ENCODE measurements at places on chromosomes 12 and 14.

DNA sequence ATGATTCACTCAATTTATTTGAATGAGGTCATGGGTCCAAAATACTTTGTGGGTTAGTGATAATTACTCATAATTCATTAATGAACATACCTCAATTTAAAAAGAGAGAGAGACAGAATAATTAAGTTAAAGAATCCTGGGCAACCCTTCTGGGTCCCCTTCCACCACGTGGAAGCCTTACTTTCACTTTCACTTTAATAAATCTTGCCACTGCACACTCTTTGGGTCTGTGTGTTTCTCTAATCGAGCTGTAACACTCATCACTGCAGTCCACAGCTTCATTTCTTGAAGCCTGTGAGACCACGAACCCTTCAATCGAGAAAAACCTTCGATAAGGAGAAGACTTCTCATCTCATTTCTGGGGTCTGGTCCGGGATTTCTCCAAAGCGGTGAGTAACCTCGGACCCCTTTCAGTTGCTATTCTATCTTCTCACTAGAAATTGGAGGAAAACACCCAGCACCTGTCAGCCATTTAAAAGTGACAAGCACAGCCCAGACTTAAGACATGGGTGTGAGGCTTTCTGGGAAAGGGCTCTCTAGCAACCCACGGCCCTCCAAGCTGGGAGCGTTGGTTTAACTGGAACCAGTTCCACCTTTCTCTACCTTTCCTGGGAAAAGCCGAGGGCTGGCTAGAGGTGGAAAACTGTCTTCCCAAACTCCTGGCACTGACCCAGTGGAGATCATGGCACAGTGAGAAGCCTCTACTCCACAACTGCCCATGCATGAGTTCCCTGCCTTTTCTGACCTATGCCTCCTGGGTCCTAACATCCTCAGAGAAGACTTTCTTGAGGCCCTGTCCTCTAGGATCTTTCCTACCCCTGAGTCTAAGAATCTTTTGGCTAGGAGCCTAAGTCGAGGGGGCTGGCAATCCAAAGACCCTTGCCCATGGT, 148.8 kb upstream of the ATF7IP start:
- DNase-seq: no peak

- no peak for DNase-seq
Measured at GRCh38 chr12:109512608-109513007, 35.2 kb downstream of the UBE3B start.

- DNase-seq: no peak
Measured at GRCh38 chr14:71415404-71415690, 508.1 kb downstream of the PCNX1 start.

DNA sequence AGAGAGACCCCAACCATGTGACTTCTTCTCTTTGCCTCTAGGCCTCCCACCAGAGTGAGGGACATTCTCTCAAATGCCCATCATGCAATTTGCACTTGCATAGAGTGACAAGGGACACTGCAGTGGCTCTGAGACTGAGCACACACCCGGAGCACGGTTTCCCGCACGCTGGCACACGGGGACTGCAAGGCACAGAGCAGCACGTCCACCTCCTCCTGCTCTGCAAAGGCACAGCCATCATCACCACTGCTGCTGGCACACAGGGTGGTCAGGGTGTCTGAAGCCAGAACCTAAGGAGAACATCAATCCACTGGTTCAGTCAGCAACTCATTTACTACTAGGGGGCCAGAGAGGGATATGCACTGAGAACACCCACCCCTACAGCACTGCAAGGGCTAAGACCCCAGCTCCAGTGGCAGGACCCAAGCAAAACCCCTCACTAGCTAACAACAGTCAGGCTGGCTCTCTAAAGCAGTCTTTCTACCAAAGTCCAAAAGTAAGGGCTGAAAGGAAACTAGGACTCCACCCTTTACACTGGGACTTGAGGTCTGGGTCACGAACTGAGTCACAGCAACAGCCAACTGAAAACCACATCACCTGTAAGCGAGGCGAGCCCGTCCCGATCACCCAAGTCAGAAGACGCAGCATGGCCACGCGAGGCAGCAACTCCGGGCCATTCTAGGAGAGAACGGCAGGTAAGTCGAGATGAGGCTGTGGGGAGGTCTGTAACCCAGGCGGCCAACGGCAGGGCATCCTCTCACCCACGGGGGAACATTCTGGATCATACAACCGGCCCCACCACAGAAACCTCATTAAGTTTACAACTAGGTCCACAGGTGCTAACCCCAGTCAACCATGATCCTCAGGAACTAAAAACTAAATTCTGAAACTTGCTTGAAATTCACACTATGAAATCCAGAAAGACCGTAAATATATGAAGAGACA, 37.9 kb downstream of the GCN1 start:
- no peak for DNase-seq

DNA sequence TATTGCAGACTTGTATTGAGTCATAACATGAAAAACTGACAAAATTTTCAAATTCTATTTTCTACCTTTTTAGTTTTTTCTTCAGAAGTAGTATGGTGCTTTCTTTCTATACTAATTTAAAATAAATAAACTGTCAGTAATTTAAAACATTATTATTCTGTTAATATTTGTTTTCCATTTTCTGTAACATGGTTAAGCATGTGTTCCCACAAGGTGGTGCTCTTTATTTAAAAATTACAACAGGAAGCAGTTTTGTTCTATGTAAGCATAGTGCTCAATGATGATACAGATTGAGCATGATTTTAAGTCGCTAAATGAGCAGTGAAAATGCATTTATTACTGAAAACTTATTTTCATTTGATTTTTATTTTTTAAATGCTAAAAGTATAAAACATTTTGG, 114.6 kb downstream of the PPFIA2 start:
- DNase-seq: peak; percentile 76

DNA sequence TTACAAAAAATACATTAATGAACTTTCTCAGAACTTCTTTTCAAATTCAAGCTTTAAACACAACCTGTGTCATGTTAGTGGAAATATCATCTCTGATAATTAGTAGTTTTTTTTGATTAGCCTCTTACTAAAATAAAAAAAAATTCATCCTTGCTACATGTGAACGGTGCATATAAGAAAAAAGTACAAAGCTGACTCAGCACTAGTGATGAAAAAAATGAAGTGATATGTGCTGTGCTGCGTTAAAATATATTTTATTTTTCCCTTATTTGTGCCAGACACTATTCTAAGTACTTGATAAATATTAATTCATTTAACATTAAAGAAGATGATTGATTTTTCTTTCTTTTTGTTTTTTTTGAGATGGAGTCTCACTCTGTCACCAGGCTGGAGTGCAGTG, 7.5 kb downstream of the IKBIP start:
- DNase-seq: no peak

GRCh38 chr14:97100306-97100705, 303.1 kb downstream of the VRK1 start:
- no peak for DNase-seq

- DNase-seq: peak; percentile 46
Measured at GRCh38 chr12:13250416-13250815, 53.9 kb downstream of the EMP1 start.

GRCh38 chr14:27049701-27050100, 451.9 kb upstream of the NOVA1 start:
- DNase-seq: no peak

DNA sequence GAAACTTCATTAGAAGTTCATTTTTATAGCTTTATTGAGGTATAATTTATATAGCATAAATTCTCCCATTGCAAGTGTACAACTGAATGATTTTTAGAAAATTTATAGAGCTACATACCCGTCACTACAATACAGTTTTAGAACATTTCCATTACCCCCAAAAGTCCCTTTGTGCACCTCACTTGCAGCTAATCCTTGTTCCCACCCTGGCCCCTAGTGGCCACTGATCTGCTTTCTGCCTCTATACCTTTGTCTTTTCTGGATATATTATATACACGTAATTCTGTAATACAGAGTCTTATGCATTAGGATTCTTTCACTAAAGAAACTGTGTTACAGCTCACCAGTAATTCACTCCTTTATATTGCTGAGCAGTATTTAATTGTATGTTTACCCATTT, 145.1 kb upstream of the DIO2 start:
- DNase-seq: no peak

DNA sequence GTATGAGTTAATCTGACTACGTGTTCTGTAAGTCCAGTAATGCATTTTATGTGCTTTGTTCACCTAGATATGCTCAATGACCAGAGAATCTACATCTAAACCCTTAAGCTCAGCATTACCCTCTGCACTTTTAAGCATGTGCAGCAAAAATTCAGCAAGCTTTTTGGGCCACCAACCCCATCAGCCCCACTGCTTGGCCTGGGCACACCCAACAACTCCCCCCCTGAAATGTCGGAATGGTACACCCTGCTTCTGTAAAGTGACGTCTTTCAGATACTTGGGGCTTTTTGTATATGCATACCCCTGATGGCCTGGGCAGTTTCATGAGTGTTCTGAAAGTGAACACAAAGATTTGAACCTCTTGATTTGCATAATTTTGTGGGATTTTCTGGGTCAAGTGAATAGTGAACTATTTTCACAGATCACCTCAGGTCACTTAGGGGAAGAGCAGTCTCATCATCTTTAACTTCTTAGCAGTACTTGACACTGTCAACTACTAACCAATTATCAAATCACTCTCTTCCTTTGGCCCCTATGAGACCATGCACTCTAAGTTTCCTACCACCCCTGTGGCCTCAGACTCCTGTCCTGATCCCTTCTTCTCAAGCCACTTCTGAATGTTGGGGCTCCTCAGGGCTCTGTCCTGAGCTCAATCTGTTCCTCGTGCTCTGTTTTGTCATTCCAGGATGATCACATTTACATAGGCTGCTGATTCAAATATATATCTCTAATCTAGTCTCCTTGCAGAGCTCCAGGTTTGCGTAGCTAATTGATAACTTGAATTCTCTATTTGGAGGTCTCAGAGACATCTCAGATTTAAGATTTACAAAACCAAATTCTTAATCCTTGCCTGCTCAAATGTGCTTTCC, 36.3 kb upstream of the PPM1A start:
- DNase-seq: no peak

DNA sequence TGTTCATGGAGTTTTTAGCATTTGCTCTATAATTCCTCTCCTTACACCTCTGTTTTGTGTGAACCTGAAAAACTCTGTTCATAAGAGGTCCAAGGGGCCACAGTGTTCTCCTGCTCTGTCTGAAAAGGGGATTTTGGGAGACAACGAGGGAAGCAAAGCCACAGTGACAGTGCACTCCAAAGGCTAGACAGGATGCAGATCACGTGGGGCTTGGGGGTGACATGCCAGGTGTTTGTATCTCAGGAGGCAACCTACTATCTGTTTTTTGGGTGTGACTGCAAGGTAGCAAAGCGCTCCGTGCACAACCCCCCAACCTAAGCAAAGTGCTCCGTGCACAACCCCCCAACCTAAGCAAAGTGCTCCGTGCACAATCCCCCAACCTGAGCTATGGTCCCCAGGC, 5.1 kb upstream of the CHD4 start:
- DNase-seq: peak; percentile 50
